Omental fat pad (tissue), 4 donors: ENCODE measurements at places on chromosomes 4 and X. TPM values are rescaled to one million over a fixed set of nuclear protein-coding genes. Genes with fewer than 3 reads are reported as not detected.

GRCh38 chr4:87934973-87935372 is 40.5 kb upstream of the SPP1 start:
- DNase-seq = no peak

- DNase-seq = no peak
Observed at GRCh38 chr4:38310446-38311043, 350.3 kb downstream of the PTTG2 start.

Gene ARR3
- not detected for total RNA-seq

Gene MAGEC3
- total RNA-seq = not detected

Gene GAB1
- 9.4 TPM for total RNA-seq

Gene ARHGAP4
- 29.3 TPM for total RNA-seq

- DNase-seq = no peak
Observed at GRCh38 chr4:110310795-110311194, 112.4 kb upstream of the ELOVL6 start.

- no peak for DNase-seq
Observed at GRCh38 chr4:83010111-83010521, 507 bp downstream of the LIN54 start.

- DNase-seq = no peak
Observed at GRCh38 chr4:26912810-26913209, 52.2 kb downstream of the STIM2 start.

DNA sequence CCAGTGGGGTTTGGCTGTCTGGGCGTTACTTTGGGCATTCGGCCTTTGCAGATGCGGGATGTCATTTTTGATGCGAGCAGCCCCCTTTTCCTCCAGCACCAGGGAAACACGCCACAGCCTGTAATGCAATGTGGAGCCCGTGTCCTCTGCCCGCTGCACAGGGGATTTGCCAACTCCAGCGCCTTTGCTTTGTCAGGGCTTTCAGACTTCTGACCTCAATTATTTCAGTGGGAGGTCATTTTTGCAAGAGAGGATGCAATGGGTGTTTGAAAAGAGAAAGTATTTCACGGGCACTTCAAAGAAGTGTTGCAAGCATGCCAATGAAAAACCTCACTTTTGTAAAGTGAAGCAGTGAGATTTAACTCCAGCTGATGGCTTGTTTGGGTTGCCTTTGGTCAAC is 11.5 kb downstream of the CLCN4 start:
- DNase-seq = no peak

Gene TRO
- 6.6 TPM for total RNA-seq

DNA sequence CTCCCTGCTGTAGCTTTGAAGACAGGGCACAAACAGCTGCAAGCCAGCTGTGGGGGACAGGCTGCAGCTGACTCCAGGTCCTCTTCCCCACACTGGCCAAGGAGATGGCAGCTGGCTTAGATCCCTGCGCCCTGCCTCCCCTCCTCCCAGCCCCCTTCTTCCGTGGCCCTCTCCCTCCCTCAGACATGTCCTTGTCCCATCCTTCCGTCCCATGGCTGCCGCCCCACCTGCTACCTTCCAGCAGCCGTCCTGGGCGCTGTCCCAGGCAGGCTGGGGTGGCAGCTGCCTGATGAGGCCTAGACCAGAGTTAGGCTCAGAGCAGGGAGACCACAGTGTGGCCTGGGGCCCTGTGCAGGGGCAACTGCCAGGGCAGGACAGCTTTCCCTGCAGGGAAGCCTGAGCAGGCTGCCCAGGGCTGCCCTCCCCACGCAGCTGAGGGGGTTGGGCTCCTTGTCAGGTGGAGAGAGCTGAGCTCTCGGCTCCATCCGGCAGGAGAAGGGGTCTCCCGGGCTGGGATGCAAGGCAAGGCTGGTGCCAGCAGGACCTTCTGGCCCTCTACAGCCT is 3.3 kb upstream of the BGN start:
- no peak for DNase-seq

GRCh38 chr4:155444721-155445120 is 68.0 kb upstream of the MAP9 start:
- DNase-seq = no peak

- no peak for DNase-seq
Observed at GRCh38 chrX:45986081-45986480, 559.1 kb downstream of the ZNF674 start.

DNA sequence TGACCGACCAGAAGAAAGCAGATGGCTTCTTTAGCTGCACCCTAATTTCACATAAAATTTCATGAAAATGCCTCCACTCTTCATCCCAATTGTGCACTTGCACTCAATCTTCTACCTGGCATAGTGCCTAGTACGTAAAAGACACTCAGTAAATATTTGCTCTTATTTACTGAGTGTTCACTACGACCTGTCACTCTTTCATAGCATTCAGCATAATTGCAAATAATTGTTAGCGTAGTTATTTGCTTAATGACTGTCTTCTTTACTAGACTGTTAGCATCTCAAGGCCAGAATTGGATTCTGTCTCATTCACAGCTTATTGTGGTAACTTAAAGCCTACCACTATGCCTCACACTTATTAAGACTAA is 130.2 kb downstream of the ENOX2 start:
- DNase-seq = no peak

DNA sequence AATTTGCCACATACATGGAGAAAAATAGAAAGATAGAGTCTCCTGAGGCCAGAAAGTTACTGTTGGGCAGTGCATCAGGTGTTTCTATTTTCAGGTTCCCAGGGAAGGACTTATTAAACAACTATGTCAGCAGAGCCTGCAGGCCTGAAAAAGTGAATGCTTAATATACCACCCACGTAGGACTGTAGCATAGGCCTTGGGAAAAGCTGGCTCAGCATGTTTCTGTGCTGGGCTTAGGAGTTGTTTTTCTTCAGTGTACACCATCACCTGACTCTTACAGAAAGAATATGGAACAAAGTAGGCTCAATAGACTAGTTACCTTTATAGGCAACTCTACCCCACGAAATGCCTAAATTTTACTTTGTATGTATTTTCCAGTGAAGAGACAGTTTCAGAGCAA is 1385.9 kb downstream of the FAM133A start:
- DNase-seq = no peak

- DNase-seq = no peak
Observed at GRCh38 chr4:123706973-123707372, 310.4 kb downstream of the SPRY1 start.

Gene GPC4
- 13.1 TPM for total RNA-seq

- no peak for DNase-seq
Observed at GRCh38 chrX:68490644-68491043, 8.2 kb upstream of the YIPF6 start.

GRCh38 chrX:100768679-100769338 is 36.9 kb upstream of the SYTL4 start:
- peak; percentile 99 for DNase-seq

GRCh38 chrX:43176686-43177085 is 398.7 kb upstream of the PPP1R2C start:
- no peak for DNase-seq

- DNase-seq = no peak
Observed at GRCh38 chr4:153884325-153884724, 95.4 kb upstream of the SFRP2 start.

DNA sequence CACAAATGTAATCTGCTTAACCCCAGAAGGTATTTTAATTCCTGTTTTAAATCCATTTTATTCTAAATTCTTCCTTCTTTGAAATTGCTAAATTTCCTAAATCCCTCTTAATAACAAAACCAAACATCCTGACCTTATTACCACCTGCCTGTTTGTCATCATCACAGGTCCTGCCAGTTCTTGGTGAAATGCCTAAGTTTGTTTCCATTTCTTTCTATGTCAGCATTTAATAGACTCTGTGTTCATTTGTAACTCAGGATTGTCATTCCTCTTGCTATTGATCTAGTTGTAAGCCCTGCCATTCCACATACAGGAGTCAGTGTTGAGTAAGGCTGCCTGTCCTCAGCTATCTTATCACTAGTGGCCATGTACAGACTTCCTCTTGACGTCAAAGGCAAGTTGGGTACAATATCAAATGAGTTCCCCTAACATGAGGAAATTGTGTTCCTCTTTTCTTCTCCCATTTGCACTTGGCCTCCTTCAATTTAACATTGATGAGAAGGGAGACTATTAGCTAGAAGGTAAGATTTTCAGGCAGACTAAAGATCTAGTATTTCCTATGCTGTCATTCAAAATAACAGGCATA is 440.1 kb downstream of the AFF2 start:
- DNase-seq = no peak

Gene ARHGAP10
- total RNA-seq = 56.4 TPM
